Hematopoietic multipotent progenitor cell treated with erythropoietin and hydrocortisone succinate and interleukin-3 and kit ligand, for 8 days (in vitro differentiated cells): ENCODE measurements at places on chromosomes 2 and 18.

DNA sequence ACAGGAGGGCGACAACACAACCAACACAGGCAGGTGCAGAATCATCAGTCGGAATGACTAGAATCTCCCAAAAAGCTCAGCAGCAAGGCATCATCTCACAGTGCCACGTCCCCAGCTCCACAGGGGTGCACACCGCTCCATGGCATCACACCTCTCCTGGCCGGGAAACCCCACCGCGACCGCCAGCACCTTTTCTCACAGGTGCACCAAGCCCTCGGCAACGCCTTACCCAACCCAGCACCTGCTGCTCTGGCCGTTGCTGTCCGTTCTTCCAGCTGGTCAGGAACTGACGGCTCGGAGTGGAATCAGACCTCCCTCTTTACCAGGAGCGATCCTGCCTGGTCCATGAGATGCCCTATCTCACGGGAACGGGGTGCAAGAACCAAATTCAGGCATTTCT lies 61.3 kb downstream of the ZNF516 start:
- no peak for DNase-seq

DNA sequence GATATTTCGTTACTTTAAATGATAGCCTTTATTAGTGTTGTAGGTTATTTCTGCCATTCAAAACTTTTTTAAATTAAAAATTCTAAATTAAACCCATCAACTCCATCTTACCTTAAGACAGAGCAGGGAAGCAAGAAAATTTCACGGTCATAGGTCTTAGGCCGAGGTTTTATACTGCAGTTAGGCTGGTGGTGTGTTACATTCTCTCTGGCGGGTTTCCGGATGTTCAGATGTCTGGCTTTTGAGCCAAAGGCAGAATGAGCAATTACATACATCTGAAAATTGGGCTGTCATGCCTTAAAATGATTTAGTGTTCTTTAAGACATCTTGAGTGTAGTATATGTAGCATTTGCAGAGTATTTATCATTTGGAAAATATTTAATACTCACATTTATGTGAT lies 27.9 kb downstream of the GLS start:
- DNase-seq = no peak

DNA sequence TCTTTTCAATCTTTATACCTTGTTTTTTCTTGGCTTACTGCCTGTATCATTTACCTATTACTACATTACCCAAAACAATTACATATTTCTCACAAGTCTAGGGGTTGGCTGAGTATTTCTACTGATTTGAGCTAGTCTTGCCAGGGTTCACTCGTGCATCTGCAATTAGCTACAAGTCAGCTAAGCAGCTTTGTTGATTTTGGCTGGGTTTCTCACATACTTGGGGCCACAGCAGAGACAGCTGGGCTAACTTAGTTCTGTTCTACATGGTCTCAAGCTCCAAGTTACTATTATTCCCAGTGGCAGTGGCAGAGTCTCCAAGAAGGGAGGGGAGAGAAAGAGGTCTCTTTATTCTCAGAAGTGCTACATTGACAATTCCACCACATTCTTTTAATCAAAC lies 54.7 kb upstream of the SP5 start:
- no peak for DNase-seq

DNA sequence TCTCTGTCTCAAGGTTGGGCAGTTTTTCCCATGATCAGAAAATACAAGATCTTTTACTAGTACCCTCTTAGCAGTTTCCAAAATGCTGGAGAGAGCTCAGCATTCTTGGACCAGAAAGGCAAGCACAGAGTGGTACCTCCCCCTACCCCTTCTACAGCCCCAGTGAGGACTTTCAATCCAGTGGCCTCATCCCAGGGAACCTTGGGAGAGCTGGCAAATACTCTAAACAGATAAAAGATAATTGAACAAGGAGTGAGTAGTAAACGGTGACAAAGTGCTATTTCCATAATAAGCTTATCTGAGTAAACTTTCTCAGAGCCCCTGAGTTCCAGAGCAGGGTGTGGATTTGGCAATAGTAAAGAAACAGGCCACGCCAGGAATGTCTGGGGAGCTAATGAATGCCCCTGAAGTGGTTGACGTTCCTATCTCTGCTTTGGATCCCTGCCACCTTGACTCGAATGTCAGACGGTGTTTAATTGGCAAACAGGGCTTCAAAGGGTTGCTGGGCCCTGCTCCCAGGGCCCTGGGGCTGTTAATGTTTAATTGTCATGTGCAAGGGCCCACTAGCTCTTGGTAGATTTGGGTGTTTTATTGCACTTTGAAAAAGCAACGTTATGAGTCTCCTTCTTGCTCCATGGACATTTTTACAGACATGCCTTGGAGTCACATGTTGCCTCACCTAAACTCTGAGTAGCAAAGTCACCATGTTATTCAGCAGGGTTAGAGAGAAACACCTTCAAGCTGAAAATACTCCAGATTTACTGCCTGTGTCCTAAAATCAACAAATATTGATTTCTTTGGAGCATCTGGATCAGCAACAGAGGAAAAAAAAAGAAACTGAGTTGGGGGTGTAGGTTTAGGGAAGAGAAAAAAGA lies 239.9 kb downstream of the CYRIA start:
- DNase-seq = peak; percentile 72

DNA sequence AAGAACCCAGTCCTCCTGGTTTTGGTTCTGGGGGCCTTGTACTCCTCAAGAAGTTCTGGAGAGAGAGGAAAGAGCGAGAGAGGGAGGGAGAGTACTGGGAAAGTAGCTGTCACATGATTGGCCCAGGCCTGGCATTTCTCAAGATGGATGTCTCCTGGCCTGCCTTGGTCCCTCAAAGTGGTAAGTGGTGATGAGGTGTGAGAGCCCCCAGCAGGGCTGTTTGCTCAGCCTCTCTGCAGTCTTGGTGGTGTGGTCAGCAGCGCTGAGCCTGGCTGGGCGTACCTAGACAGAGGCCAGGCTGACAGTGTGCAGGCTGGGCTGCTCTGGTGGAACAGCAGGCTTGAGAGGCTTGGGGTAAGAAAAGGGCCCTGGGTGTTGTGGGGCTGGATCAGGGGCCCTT lies 2.5 kb downstream of the SPEG start:
- no peak for DNase-seq
